MM.1S (cell line): ENCODE measurements at places on chromosomes 5 and 9.

DNA sequence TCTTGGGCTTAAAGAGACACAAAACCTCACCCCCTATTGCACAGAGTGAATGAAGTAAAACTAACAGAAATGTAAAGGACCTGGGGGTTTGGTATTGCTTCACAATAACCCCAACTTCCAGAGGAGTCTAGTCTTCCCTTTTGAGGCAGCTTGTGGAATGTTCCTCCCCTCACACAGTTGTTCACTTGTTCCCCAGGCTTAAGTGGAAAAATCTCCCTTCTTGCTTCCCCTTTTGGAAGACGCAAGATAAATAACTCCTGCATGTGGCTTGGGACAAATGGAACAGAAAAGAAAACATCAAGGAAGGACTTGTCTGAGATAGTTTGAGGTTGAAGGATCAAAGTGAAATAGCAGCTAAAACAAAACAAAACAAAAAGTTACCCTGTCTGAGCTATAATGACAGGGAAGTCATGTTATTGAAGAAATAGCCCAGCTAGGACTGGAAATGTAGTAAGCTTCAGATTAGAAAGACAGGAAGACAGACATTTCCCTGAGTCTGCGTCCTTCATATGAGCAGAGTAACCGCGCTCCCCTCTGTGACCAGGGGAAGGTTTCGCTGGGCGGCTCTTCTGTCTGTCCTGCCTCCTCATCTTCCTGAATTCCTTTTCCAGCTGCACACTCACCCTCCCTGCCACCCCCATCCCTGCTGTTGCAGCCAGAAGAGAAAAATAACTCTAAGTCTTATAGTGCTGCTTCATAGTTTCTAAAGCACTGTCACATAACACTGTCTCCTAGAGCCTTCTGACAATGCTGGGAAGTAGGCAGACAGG is 8.8 kb downstream of the SPARC start:
- no peak for DNase-seq

GRCh38 chr9:34572628-34573027 is 16.9 kb downstream of the CNTFR start:
- DNase-seq, result no peak

DNA sequence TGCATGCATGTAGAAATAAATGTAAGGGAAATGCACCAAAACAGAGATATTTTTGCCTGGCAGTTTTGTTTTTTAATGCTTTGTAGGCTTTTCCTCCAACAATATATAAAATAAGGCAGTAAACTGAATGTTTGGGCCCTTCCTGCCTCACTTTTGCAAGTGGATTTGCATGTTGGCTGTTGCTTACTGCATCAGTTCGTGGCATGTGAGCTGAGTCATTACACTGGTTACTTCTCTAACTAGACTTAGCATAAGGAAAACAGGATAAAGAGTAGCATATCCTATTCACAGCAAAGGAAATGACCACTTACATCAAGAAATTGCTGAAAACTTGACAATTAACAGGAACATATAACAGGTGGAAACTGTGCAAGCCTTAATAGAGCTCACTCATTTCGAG is 113.4 kb downstream of the TLE1 start:
- DNase-seq, result no peak

GRCh38 chr5:140391312-140391711 is 10.3 kb upstream of the ANKHD1 start:
- DNase-seq, result no peak

- DNase-seq, result no peak
These were observed 314.7 kb upstream of the RGMB start for GRCh38 chr5:98458726-98459125.

DNA sequence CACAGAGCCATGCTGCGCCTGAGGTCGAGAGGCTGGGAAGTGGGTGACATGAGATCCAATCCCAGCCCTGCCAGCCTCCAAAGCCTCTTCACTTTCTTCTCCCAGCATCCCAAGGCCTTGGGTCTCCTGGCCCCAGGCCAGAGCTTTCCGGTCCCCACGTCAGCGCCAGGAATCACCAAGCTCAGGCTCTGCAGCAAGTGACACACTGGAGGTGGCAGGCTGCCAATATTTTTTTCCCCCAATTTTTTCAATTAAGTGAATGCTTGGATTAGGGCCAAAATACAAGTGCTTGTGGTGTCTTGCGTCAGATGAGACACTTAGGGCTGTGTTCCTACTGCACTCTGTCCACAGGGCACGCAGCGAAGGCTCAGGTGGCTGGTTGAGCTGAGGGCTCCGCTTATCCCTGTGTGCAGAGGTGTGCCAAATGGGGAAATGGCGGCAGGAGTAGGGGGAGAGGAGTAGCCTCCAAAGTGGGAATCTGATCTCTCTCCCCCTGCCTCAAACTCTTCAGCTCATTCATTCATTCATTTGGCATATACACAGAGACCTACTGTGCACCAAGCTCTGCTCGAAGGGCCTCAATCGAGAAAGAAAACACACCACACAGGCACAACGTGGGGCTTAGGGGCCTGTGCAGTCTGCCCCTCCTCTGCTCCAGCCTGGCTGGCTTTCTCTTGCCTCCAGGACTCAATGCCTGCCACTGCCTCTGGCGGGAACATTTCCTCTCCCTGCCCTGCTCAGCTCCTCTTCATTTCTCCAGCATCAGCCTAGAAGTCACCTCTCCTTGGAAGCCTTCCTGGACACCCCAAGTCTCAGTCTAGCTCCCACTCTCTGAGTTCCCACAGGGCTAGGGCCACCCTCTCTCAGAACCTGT is 16.6 kb downstream of the SH3PXD2B start:
- DNase-seq, result no peak

- peak; percentile 72 for DNase-seq
These were observed 52.7 kb downstream of the RNF145 start for GRCh38 chr5:159156426-159157238.
